NCI-H1105 treated with DMSO at 0.1 percent for 48 hours (cell line): ENCODE measurements at places on chromosomes 1 and 21.

GRCh38 chr1:32406629-32407111 is 12.4 kb upstream of the BSDC1 start:
- DNase-seq = no peak

GRCh38 chr1:7339953-7340352 is 431.1 kb upstream of the VAMP3 start:
- no peak for DNase-seq

DNA sequence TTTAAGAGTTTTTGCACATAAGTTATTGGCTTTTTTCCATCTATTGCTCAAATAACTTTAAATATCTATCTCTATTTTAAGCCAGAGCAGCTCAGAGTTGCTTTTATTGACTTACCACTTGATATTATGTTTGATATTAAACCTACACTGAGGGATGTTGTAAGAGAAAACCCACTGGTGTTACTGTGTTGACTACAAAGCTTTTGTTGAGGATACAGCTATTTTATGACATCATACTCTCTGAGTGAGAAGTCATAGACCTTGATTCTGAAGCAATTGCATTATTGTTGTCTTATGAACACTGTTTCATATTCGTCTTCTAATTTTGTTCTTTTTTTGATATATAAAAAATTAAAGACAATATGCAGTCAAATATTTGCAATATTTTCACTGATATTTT is 560.4 kb downstream of the PTBP2 start:
- no peak for DNase-seq

GRCh38 chr1:159835356-159835755 is 8.7 kb downstream of the SLAMF8 start:
- no peak for DNase-seq

GRCh38 chr1:41138549-41138948 is 103.6 kb downstream of the SCMH1 start:
- no peak for DNase-seq

DNA sequence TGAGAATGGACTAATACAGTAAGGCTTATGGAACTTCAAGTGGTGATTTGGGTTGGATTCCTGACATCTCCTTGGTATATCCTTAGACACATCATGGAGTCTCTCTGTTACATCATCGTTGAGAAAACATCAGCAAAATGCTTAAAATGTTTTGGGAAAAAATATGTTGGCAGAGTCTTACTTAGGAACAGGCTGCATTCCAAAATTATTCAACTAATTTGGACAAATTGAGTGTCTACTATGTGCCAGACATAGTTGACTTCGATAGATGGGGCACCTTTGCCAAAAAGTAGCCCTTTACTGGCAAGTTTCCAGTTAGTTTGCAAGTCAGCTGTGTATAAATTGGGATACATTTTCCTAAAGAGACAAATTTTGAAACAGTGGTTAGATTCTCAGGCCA is 253.4 kb upstream of the ST6GALNAC5 start:
- DNase-seq = no peak

DNA sequence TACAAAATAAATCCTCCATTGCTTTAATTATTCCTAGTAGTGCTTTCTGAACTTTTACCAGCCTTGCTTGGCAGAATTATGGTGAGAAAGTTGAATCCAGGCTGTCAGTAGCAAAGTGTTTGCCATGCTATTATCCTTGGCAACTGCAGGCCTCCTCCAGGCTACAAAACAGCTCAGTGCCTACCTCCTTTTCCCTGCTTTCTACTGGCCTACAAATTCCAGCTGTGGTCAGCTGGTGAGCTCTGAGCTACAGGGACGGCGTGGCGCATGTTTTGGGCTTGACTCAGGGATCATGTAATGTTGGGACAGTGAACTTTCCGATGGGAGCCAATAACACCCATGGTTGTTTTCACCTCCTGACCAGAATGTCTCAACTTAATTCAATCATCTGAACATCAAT is 456.1 kb upstream of the ADAMTS5 start:
- no peak for DNase-seq

GRCh38 chr1:22944346-22945055 is 28.2 kb downstream of the LACTBL1 start:
- DNase-seq = no peak

- no peak for DNase-seq
Measured at GRCh38 chr1:97572561-97572960, 348.3 kb downstream of the DPYD start.

GRCh38 chr1:175192111-175192629 is 406 bp downstream of the KIAA0040 start:
- DNase-seq = peak; percentile 40

- DNase-seq = no peak
Measured at GRCh38 chr1:45630429-45630828, 6.6 kb upstream of the CCDC17 start.

DNA sequence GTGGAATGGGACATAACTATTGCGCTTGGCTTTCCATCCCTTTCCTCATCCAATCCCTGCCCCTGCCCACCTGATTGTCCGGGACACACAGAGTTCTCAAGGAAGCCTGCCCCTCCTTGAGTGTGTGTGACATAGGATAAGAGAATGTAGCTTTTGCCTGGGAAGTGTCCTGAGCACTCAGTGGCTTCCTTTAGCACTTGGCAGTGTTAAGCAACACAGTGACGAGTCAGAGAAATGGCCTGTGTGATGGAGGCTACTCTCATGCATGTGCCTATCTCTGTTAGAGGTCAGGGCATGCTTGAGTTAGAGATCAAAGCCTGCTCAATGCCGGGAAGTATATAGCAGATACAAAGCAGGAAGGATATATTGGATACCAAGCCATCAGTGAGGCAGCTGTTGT is 289.5 kb downstream of the SIPA1L2 start:
- no peak for DNase-seq

- DNase-seq = no peak
Measured at GRCh38 chr1:234719454-234720251, 109.7 kb upstream of the IRF2BP2 start.

- no peak for DNase-seq
Measured at GRCh38 chr1:212938846-212939245, 11.5 kb upstream of the VASH2 start.

GRCh38 chr1:84159533-84160240 is 15.6 kb downstream of the PRKACB start:
- no peak for DNase-seq

GRCh38 chr1:42765269-42765668 is 1.6 kb downstream of the P3H1 start:
- DNase-seq = no peak

DNA sequence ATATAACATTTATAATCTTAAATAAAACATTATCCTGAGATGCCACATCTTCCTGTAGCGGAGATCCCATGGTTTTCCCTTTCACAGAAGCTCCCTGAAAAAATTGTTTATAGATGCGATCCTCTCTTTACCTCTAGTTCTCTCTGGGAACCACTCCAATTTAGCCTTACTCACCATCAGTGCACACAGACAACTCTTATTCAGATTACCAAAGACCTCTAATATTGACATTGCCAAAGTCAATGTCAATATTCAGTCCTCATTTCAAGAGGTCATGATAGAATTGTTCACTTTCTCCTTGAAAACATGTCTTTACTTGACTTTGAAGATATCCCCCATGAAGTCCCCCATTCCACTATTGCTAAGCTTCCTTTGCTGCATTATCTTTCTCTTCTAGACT is 248.8 kb downstream of the CTH start:
- no peak for DNase-seq

DNA sequence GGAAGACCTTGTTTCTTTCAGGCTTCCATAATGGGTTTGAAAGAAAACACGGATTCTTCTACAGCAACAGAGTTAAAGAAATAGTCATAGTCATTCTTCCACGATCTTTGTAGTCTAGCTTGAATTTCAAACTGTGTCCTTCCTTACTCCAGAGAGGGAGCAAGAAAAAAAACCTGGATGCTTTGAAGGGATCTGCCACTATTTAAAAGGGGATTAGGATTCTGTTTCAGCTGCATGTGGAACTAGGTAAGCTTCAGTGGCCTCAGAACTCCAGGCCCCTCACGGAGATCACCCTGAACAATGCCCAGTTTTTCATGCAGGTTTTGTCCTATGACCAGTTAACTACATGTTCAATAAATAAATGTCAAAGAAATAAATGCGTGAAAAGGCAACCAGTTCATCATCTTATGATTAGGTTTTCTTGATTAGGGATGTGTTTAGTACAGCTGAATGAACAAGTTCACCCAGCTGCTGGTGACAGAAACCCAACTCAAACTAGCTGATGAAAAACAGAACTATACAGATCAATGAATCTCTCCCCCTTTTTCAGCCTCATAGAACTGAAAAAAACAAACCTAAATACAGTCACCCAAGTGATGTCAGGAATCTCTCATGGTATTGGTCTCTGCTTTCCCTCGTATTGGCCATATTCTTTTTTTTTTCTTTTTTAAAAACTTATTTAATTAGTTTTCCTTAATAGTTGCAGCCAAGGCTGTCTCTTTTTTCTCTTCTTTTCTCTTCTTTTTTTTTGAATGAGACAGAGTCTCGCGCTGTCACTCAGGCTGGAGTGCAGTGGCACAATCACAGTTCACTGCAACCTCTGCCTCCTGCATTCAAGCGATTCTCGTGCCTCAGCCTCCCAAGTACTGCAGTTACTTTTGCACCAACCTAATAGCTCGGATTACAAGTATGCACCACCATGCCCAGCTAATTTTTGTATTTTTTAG is 14.6 kb upstream of the MPZL1 start:
- DNase-seq = no peak

DNA sequence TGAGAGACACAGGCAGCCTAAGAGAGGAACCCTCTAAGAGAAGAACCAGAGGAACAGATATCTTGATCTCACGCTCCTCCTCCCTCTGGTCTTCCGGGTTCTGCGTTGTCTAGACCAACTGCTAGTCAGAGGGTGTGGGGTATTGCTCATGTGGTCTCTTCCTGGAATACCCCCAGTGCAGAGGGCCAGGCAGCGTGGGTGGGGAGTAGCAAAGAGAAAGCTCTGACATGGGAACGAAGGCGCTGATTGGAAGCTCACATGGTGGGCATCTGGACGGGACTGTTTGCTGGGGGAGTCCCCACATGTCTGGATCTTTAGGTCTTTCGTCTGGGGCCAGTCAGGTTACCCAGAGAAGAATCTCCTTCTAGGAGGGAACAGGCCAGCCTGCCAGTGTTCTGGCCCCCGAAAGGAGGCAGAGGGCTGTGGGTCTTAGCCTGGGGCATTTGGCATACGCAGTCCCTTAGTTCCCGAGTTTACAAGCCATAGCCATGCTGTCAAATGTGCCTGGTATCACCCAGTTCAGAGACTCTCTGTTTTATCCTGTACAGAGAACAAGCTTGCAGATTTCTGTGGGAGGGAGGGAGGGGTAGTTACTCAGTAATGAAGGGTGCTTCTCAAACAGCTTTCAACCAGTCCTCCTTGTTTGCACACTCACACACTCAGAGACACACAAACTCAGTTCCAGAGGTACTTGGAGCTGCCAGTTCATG is 18.3 kb upstream of the IL6R start:
- no peak for DNase-seq

DNA sequence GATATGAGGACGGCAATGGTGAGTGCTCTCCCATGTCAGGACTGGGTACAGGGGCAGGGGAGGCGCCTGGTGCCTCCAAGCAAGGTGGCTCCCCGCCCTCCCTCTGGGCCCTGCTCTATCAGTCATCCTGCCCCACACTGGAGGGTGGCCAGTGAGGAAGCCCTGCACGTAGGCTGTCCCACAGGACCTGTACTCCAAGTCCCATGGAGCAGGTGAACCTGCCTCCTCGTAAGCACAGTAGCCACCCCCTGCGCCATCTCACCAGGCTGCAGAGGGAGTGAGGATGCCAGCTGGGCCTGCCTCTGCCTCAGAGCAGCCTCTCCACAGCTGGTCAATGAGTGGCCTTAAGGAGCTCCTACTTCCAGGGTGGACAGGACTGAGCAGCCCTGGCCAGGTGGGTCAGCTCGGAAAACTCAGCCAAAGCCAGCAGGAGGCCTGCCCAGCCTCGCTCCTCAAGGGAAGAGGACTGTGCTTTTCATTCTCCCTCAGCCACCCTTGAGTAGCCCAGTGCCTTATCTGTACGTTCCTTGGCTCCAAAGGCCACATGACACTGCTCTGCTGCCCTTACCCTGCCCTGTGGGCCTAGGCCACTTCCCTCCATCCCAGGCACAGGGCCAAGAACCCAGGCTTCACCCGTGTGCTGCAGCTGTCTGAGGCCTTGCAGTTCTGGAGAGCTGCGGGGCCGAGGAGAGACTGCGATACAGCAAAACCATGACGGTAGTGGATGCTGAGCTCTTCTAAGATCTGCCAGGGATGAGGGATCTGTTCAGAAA is 39.6 kb downstream of the SLC45A1 start:
- no peak for DNase-seq

GRCh38 chr1:161182214-161182613 is 4.9 kb upstream of the B4GALT3 start:
- DNase-seq = no peak

GRCh38 chr1:108691128-108691941 is 775 bp upstream of the PRPF38B start:
- DNase-seq = no peak

- DNase-seq = peak; percentile 13
Measured at GRCh38 chr1:180282401-180283044, 52.5 kb downstream of the LHX4 start.

DNA sequence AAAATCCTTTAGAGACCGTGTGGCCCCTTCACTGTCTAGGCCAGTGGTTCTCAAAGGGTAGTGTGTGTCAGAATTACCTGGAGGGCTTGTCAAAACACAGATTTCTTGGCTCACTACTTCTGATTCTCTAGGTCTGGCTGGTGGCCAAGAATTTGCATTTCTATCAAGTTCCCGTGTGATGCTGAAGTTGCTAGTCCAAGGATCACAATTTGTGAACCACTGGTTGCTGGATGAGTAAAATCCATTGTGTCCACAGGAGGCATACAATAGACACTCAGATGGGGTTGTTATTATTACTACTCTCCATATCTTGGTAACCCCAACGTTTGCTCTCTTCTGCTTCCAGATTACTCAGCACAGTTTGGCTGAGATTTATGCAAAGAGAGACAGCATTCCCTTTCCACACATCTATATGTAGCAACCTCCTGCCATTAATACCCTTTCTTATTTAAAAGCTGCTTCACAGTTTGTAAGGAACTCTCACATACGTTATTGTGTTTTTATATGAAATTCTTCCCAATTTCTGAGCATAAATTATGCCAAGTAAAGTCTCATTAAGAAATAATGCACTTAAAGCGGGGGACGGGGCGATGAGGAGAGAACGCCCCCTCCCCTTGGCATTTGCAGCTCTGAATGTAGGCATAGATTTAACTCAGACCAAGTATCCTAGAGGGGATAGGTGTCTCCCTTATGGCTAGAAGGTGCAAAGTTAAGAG is 720 bp upstream of the TMCC2 start:
- DNase-seq = peak; percentile 70

DNA sequence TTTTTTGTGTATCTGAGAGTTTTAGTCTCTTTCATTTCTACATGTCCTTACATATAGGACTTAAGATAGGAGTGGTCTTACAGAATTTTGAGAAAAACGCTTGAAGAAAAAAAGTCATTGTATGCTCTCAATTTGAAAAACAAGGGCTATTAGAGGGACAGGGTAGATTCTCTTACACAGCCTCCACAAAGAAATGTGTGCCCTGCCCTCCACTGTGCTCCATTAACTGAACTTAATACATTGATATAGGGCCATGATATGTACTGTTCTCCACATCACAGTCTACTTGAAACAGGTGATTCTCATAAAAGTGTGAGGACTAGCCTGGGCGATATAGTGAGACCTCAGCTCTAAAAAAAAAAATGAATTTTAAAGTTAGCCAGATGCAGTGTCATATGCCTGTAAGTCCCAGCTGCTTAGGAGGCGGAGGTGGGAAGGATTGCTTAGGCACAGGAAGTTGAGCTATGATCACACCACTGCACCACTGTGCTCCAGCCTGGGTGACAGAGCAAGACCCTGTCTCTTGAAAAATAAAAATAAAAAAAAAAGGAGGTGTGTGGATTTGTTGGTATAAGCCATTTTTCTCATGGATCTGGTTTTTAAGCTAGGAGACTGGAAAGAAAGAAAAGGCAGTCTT is 77.0 kb downstream of the HMCN1 start:
- no peak for DNase-seq
